Cardiac muscle cell (in vitro differentiated cells and primary cell): ENCODE measurements at places on chromosomes 16 and 17. TPM values are rescaled to one million over a fixed set of nuclear protein-coding genes. Genes with fewer than 3 reads are reported as not detected.

KRT15 gene
- polyA plus RNA-seq = 0.15 TPM in 1 of 2 replicates, not detected in the other

- DNase-seq = no peak
- H3K27me3 ChIP-seq = no peaks in the 10 kb centered on the region
- H3K36me3 ChIP-seq = no peaks in the 10 kb centered on the region
- H3K4me3 ChIP-seq = no peak overlapping the region
- H3K4me1 ChIP-seq = no peaks in the 10 kb centered on the region
Observed at GRCh38 chr16:84561291-84561690, 56.6 kb downstream of the COTL1 start.

DNA sequence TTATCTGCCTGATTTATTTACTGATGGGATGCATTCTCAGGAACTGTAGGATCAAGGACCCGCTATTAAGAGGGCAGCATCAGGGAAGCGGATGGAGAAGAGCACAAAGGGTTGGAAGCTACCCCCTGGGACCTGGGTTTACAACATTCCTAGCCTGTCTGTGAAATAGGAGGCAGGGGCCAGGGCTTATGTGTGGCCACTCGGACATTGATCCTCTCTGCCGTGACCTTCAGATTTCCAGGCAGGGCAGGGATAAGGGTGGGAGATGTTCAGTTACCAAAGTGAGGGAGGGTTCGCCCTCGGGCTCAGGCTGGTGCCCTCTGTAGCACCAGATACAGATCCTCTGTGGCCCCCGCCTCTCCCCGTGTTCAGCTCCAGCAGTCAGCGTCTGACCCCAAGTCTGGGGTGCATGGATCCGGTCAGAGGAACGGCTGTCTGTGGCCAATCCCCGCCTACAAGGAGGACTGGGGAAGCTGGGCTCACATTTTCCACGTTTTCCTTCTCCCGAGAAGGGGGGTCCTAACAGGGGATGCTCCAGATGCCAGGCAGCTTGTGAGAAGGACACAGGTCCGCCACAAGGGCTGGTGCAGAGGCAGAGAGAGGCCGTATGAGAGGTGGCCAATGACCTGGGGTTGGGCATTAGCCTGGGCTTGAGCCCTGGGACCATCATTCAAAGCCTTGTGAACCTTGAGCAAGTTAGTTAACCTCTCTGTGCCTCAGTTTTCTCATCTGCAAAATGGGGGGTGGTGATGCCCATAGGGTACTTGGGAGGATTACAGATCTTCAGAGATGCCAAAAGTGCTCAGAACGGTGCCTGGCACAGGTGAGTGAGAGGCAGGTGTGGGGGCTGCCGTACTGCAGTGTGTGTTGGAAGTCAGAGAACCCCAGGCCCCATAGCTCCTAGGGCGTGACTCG is 48.3 kb downstream of the ATP2C2 start:
- no peak for DNase-seq
- no peaks in the 10 kb centered on the region for H3K36me3 ChIP-seq
- H3K27ac ChIP-seq = no peak overlapping the region
- no peaks in the 10 kb centered on the region for H3K27me3 ChIP-seq
- H3K4me3 ChIP-seq = no peak overlapping the region

DNA sequence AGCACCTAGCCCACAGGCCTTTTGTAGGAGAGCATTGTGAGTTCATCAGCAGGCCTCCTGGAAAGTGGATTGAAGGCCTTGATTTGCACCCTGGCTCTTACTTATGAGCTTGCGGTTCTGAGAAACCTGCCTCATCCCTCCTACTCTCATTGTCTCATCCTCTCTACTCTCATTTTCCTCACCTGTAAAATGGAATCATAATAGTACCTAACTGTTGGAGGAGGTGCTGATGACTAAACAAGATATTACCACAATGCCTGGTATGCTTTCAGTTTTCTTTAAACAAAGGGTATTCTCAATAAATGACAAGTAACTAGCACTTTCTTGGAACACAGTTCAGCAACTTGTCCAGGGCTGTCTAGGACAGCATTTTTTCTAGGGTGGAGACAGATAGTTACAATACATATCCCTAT is 243.1 kb upstream of the MAF start:
- no peaks in the 10 kb centered on the region for H3K36me3 ChIP-seq
- no peak for DNase-seq
- no peak overlapping the region for H3K4me3 ChIP-seq
